ENCODE measurements at places on chromosomes 5 and 9.

- DNase-seq = no peak
Observed at GRCh38 chr5:67222243-67223025, 25.8 kb upstream of the CD180 start.

DNA sequence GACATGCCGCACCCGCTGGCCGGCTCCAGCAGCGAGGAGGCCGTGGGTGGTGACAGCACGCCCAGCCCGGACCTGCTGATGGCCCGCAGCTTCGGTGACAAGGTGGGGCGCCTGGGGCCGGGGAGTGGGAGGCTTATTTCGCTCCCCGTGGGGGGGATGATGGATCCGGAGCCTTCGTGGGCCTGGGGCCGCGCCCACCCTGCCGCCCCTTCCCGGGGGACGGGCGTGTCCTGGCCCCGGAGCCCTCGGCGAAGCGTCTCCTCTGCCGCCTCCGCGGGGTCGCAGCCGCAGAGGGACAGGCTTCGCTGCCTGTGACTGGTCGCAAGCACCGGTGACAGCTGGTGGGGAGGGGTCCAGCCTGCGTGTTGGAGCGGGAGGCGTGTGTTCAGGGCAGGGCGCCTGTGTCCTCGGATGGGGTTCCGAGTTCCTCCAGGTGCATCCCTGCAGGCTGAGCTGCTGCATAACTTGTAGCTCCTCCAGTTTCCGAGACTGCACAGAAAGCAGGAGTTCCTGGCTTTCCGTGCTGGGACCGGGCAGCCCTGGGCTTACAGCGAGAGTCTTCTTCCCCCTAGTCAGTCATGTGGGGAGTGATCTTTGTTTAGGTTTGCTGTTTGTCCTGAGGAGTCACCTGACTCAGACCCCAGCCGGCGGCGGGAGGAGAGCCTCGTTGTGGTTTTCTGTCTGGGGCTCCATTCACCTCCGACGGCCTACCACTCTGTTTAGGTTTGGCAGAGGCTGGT is 666 bp downstream of the SNX30 start:
- peak; percentile 32 for DNase-seq

DNA sequence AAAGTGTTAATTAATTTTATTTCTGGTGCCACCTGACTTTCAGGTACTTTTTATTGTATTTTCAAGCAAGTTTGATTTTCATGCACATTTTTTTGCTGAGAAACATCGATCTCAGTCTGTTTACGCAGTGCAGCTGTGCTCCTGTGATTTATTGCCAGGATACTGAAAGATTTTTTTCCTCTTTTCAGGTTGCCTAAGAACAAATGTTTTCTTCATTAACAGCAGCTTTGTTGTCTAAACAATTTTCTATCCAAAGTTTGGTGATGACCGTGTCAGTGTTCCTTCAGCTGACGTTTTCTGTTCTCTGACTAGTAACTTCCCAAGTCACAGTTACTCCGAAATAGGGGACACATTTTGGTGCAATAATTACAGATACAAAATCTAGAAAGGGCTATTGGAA is 78.1 kb downstream of the VCAN start:
- DNase-seq = no peak

DNA sequence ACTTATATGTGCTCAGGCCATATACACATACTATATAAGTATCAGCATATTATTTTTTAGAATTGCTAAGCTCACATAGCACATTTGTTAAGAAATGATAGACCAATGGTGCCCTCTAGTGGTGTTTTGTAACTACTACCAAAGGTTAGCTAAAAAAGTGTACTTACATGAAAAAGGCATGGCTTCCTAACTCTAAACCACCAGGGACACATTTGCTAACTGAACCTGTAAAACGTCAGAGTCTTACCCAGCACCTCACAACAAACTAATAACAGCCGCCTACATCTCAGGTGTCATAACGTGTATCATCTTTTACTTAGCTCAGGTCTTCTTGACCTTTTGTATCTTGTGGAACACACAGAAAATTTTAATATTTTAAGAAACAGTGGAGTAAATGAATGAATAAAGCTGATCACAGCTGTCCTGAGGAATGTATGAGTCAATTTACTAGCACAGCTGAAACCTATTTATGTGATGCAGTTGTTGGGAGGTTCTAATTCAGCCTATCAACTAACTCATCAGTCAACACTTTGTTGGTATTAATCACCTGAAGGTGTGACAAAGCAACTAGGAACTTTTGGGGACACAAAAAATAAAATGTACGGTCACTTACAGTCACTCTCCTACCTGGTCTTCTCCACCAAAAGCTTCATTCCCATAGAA is 72.9 kb downstream of the BAAT start:
- DNase-seq = peak; percentile 60

DNA sequence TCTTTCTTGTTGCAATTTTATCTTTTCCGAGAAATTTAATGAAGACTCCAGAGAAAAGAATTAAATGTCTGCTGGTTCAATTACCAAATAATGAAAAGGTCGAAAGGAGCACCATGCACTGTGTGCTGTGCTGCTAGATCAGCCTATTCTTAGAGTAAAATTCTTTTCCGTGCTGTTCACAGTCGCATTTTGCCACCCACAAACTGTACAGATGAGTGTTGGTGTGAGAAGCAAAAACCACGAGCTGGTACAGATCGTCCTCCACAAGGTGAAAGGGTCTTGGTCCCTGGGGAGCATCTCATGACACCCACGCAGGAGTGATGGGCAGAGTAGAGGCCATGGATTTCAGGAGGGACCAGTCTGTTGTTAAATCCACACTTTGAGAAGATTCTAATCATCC is 143.8 kb upstream of the PUM3 start:
- DNase-seq = no peak

- no peak for DNase-seq
Observed at GRCh38 chr5:168171901-168172759, 119.3 kb upstream of the WWC1 start.

GRCh38 chr9:107749787-107750444 is 260.3 kb upstream of the KLF4 start:
- no peak for DNase-seq

- DNase-seq = no peak
Observed at GRCh38 chr5:68652534-68652965, 437.0 kb downstream of the PIK3R1 start.

DNA sequence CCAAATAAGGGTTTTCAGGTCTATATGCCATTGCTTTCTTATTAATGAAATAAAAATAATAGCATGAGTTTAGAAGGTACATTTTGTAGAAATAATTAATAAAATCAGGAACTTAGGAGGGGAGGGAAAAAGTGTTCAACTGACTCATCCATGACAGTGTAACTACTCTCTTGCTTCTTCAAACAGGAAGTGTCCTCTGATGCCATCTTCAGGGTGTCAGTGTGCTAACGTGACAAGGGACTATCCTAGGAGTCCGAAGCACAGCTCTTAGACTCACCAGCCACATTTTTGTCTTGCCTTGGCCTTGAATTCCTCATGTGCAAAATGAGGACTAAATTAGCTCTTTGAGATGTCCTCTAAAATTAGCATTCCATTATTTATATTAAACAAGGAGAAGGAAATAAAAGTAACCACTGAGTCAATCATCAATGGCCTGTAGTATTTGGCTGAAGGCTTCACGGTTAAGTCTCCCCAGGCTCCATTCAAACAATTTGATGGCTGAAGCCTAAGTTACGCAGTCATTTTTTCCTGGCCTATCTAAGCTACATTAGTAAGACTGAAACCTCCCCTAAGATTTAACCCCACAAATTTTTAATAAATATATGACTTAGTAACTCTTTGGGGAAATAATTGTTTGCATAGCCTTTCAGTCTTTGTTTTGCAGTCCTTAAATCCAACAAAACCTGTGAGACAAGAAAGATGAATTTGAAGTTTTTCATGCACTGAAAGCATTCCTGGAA is 151.1 kb downstream of the ARL15 start:
- no peak for DNase-seq

DNA sequence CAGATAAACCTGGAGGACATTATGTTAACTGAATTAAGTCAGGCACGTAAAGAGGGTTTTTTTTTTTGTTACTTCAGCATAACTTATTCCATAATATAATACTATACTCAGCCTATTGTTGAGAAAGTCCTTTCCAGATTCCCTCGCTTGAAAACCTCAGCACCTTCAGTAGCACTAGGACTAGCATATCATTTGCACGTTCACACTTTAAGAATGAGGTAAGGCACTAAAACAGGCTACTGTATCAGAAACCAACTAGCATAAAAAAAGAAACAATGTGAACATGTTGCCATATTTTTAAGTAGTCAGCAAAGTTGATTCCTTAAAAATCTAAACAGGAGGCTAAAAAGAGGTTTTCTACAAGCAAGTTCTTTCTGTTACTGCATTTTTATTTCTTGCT is 504.0 kb downstream of the PTPRD start:
- DNase-seq = no peak

DNA sequence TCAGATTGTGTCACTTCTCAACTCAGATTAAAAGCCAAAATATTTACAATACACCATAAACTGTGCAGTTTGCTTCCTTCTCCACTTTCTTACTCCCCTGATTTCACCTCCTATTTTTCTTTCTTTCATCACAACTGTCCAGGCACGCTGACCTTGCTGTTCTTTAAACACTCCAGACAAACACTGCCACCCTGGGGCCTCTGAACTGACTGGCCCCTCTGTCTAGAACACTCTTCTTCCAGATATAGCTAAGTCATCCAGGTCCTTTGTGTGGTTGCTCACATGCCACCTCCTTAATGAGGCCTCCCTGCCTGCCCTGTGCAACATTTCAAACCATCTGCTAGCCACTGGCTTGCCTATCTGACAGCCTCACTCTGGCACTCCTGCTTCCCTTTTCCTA is 46.6 kb downstream of the ATG10 start:
- peak; percentile 46 for DNase-seq
